ENCODE measurements at places on chromosomes 7 and 10.
A peak's percentile ranks its signal among the peaks of the same experiment; 100 is the strongest.

- no peak for DNase-seq
These were observed 58.7 kb upstream of the PRPS1L1 start for GRCh38 chr7:18086165-18087025.

DNA sequence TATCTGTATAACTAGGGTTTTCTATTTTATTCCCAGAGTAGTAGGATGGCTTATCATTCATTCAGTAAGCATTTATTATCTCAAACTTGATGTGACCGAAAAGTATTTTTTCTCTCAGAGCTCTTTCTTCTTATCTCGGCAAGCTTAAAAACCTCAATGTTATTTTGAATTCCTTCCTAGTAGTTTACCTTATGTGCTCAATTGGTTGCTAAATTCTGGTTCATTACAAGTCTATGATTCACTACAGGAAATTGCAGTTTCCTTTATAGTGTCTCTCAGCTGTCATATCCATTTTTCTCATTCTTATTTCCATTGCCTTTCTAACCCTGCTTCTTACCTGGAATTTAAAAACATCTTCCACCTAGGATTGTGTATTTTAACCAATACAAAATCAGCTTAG lies 12.6 kb upstream of the ICA1 start:
- no peak for DNase-seq

GRCh38 chr10:52442576-52442975 lies 128.5 kb downstream of the DKK1 start:
- no peak for DNase-seq

DNA sequence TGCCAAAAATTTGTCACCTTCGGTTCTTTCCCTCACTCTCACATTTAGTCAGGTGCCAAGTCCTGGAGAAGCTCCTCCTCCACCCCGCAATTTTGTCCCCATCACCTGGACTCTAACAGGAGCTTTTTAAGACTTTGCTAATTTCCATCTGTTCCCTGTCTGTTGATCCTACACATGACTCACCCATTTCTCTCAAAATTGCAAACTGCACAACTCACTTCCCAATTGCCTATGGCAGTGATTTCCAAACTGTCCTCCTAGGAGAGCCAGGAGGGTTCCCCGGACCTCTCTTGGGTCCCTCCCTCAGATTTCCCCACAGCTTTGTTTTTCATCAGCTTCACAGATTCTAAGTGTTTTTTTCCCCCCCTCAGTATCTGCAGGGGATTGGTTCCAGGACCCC lies 120.3 kb downstream of the WNT2 start:
- no peak for DNase-seq

DNA sequence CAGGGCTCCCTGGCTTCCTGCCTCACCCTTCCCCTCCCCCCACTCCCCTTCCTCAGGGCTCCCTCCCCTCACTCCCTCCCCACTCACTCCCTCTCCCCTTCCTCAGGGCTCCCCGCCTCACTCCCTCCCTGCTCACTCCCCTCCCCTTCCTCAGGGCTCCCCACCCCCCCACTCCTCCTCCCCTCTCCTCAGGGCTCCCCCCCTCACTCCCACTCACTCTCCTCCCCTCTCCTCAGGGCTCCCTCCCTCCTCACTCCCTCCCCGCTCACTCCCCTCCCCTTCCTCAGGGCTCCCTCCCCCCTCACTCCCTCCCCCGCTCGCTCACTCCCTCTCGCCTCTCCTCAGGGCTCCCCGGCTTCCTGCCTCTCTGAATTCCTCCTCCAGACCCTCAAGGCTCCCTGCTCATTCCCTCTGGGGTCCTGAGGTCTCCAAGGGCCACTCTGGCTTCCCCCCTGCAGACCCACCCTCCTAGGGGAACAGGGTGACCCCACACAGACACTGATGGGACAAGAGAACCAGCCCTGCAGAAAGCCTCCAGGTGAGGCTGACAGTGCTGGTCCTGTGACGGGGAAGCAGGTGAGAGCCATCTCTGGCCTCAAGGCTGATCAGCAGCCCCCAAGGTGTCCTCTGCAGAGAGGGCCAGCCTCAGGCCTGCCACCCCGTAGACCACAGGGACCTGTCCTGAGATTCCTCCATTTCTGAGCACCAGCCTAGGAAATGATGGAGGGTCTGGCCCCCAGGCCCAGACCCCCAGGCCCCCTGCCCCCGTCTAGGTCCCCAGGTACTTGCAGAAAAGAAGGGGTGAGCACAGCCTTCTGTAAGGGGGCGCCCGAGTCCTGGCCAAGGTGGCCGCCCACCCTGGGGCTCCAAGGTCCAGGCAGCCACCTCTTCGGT lies 47.2 kb downstream of the PWWP2B start:
- peak; percentile 40 for DNase-seq

DNA sequence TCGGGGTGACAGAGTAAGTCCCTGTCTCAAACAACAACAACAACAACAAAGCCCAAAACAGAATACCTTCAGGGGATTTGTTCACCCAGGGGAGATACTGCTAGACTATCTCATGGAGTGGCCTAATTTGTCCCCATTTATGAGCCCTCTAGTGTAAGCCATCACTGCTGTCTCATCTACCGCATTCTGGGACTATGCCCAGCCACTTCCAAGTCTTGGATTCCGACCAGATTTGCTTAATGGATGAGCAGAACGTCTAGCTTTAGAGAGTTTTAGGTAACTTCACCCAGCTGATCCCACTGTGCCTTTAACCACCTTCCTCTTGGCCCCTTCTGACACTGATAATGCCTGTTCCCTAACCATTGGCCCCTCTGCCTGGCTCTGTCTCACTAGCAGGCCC lies 47.1 kb downstream of the PAPSS2 start:
- no peak for DNase-seq

GRCh38 chr10:6579183-6579903 lies 733 bp downstream of the PRKCQ start:
- DNase-seq = peak; percentile 79

DNA sequence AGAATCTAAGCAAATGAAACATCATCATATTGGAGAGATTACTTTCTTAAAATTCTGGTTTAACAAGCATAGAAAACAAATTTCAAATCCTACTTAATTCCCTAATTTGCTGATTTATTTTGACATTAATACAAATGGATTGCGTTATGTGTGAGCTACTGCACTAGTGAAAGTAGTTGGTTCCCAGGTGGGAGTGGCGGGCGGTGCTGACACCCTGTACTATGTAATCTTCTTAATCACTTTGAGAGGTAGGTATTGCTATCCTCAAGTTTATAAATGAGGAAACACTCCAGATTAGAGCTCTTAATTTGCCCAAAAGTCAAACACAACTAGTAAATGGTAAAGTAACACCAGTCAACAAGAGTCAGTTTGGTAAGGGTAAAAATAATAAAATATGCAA lies 131.1 kb downstream of the ELAPOR2 start:
- no peak for DNase-seq

DNA sequence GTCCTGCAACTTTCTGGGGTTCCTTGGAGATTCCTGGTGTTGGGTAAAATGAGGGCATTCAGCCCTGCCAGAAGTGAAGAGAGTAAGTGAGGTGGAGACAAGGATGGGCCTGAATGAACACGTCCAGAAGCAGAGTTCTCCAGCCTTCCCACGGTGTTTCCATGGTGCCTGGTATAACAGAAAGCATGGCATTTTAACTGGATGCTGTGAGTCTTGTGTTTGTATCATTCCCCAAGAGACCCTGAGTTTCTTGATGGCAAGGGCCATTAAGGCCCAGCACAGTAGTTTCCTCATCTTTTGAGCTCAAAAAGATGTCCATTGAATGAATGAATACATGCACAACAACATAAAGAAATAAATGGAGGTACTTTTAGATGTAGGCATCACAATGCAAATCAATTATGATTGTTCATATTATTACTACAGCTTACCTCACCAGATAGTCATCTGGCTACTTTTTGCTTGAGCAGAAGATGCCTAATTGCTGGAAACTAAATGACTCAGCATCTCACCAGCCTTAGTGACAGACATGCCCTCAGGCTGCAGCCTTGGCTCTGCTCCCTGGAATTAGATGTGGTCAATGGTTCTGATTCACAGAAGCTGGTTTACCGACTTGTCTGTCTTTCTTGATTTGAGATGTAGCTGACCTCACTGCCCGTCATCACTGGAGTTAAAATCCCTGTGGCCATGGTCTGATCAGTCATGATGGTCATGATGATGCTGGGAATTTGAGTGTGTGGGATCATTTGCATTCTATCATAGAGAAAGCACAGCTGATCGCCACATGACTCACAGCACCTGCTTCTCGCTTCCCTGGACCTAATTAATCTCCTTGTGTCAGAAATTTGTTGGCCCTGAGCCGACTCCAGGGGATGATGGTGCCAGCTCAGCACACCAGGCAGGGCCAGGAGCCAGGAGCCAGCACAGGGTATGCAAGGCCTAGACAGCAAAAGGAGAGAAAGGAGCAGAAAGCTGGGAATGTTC lies 83.9 kb downstream of the CXCL12 start:
- DNase-seq = no peak

GRCh38 chr7:11690395-11690794 lies 141.6 kb downstream of the THSD7A start:
- no peak for DNase-seq

- DNase-seq = no peak
These were observed 435.8 kb downstream of the MDFIC start for GRCh38 chr7:115357703-115357999.

DNA sequence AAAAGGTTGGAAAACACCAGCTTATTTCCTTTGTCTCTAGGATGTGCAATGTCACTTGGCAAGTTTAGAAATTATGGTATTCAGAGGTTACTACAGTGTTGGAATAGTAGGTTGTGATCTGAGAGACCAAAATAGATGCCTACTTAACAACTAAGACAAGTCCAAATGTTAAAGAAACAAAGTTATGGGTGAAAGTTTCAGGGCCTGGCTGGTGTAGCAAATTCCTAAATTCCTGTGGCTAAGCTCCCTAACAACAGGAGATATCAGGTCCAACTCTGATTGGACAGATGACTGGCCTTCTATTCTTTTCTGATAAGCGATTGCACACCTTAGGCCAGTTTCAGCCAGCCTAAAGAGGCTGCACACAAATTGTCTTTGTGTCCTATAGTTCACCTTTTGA lies 873.5 kb downstream of the REEP3 start:
- no peak for DNase-seq

- no peak for DNase-seq
These were observed 227.2 kb upstream of the KIAA1217 start for GRCh38 chr10:23981520-23982309.

DNA sequence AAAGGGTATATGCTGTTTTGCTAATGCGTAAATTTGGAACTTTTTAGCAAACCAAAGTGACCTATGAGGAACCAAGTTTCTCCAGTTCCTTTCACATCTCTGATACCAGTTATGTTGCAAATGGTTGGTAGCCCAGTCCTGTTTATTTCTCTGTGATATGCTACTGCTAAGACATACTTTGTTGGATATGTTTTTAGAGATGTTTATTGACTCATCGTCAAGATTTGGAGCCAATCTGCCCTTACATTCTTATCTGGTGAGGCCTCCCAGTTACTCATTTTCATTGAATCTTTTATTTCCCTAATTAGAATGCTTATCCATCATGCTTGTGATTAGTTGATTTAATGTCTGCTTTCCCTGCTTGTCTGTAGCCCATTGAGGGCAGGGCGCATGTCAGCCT lies 58.9 kb downstream of the LRGUK start:
- DNase-seq = no peak

DNA sequence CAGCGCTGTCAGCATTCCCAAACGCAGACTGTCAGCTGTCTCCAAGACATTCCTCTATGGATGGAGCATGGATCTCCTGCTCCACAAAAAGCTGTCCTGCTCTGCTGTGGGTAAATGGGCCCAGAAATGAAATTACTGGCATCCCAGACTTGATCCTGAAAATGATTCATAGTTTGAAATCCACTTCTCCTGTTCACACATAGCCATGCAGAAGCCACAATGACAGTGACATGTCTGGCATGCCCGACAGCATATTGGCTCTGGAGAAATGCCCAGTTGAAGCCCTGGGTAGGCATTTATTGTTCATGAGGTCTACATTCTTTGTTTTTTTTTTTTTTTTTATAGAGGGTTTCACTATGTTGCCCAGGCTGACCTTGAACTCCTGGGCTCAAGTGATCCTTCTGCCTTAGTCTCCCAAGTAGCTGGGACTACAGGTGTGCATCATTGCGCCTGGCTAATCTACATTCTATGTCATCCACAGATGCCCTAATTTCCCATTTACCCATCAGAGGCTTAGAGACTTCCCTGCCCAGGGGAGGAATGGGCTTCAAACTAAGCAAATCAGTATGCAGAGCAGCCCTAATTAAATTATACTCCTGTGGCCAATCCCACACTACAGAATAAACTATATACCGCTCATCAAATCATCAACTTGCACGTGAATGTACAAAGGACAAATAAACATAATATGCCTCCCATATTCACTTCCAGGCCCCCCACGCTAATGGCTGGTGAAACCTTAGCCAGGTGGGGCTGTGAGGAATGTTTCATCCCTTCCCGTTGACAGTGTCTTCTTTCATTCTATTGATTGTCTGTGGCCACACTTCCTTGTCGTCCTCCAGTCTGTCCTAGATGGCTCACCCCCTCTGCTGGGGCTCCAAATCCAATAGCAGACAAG lies 61.8 kb upstream of the EEPD1 start:
- DNase-seq = no peak

GRCh38 chr10:112552593-112553110 lies 105.6 kb downstream of the VTI1A start:
- no peak for DNase-seq

DNA sequence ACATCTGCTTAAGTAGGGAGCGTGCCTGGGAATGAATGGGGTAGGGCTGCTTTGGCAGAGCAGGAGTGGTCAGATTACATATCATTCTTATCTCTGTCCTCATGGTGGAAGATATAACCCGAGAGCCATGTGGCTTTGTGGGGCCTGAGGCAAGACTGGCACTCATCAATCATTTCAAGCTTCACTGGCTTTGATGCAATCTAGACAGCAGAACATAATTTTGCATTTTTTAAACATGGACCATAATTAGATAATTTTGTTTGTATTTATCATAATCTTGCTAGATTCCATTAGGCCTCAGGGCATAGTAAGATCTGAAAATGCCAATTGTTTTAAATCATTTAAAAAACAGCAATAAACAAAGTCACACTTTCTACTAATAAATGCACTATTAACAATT lies 480.3 kb downstream of the NXPH1 start:
- no peak for DNase-seq

DNA sequence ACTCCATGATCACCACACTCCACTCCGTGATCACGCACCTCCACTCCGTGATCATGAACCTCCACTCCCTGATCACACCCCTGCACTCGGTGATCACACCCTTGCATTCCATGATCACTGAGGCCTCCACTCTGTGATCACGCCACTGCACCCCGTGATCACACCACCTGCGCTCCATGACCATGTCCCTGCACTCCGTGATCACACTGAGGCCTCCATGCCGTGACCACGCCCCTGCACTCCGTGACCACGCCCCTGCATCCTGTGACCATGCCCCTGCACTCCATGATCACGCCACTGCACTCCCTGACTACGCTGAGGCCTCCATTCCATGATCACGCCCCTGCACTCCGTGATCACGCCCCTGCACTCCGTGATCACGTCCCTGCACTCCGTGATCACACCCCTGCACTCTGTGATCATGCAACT lies 27.1 kb downstream of the STK32C start:
- DNase-seq = no peak

DNA sequence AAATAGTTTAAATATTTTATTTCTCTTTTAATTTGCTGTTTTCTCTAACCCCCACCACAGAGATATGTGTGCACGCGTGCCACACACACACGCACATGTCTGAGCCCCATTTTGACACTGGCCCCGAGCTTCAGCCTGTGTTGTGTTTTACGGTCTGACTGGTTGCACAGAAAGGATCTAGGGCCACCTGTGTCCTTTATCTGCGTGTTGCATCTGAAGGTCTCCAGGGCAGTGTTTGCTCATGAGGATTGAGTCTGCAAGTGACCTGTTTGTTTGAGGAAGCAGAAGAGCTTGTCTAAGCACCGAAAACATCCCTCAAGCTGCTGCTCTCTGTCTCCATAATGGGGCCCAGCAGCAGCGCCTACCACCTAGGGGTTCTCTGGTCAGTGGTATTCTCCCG lies 266.4 kb upstream of the LYZL1 start:
- no peak for DNase-seq

Data from activated naive CD4-positive, alpha-beta T cell treated with anti-CD3 and anti-CD28 coated beads for 36 hours (primary cell).